ENCODE measurements at places on chromosomes 5 and 9. TPM values are rescaled to one million over a fixed set of nuclear protein-coding genes. Genes with fewer than 3 reads are reported as not detected.

Gene PCDHB16
- 8.1 TPM for polyA plus RNA-seq

DNA sequence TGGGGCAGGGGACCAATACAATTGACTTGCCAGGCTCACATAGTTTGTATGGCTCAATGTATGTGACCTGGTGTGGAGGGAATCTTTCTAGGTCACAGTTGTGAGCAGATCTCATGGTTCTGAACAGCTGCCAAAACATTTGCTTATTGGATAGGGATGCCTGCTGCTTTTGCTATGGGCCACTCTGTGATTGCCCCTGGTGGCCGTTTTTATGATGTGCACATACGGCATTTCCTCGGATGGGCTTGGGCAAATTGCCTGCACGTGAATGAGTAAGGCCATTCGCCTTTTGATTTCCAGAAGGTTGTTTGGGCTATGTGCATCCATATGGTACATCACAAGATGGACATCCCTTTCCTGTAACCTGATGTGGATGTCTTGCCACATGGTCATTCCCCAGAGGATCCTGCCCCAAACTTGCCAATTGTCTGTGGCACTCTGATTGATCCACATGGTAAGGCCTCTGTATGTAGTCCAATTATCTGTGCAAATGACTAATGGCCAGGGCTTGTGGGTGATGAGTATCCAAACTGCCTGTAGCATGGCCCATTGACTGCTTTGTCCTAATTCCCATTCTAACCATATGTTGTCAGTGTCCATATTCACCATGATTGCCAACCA, 10.7 kb upstream of the SLC22A4 start:
- DNase-seq: no peak

Gene FAM120AOS
- 66.8 TPM for polyA plus RNA-seq

Gene SV2C
- polyA plus RNA-seq: 0.08 TPM

- DNase-seq: no peak
Measured at GRCh38 chr5:157484768-157485167, 24.8 kb downstream of the NIPAL4 start.
